Testis (tissue), 5 donors: ENCODE measurements at places on chromosomes 7 and 10. TPM values are rescaled to one million over a fixed set of nuclear protein-coding genes. Genes with fewer than 3 reads are reported as not detected.

DNA sequence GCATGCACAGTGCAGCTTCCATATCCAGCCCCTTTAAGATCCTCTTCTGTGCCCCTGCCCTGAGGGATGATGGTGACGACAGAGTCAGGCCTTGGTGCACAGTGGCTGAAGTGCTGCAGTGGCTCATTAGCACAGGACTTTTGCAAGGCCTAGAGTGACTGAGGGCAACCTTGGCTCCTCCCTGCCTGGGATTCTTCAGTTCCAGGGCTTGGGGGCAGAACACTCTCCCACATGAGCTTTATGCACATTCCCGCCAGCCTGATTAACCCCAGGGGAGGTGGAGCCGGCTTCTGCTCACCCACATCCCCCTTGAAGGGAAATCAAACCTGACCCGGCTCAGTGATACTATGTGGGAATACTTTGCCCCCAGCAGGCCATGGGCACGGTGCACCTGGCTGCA is 253.4 kb downstream of the GALNT17 start:
- H3K27me3 ChIP-seq, result no peaks in the 10 kb centered on the region
- H3K36me3 ChIP-seq, result no peaks in the 10 kb centered on the region
- no peaks in the 10 kb centered on the region for H3K4me1 ChIP-seq
- DNase-seq, result no peak

The NEUROG3 gene
- total RNA-seq, result not detected

The ARHGAP21 gene
- total RNA-seq, result 69.2 TPM

- peaks cover 22% of the 10 kb centered on the region for H3K4me1 ChIP-seq
- H3K36me3 ChIP-seq, result no peaks in the 10 kb centered on the region
- no peak for DNase-seq
- no peak overlapping the region for H3K4me3 ChIP-seq
- H3K27ac ChIP-seq, result no peak overlapping the region
Measured at GRCh38 chr7:972676-973309, 2.6 kb downstream of the COX19 start.

- H3K4me1 ChIP-seq, result no peaks in the 10 kb centered on the region
- H3K27me3 ChIP-seq, result no peaks in the 10 kb centered on the region
- no peaks in the 10 kb centered on the region for H3K36me3 ChIP-seq
- no peak overlapping the region for H3K4me3 ChIP-seq
- DNase-seq, result no peak
Measured at GRCh38 chr7:92748495-92748894, 87.9 kb downstream of the CDK6 start.
